Substantia nigra (tissue), 51 donors: ENCODE measurements at places on chromosomes 1 and 21.

DNA sequence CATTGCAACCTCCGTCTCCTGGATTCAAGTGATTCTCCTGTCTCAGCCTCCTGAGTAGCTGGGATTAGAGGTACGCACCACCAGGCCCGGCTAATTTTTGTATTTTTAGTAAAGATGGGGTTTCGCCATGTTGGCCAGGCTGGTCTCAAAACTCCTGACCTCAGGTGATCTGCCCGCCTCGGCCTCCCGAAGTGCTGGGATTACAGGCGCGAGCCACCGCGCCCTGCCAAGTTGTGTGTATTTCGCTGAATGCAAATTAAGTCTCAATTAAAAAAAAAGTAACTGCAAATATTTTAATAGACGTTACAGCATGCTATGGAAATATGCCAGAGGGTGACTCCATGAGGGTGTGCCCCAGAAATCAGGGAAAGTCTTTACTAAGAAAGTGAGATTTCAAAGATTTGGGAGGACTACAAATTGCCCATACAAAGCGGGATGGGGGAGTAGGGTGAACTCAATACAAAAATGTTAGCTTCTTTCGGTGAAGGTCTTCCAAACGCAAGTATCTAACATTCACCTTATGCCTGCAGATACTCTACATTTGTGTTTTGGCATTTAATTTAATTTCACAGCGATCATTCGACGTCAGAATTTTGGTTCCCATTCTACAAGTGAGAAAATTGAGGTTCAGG lies 85.6 kb downstream of the NKAIN1 start:
- DNase-seq: no peak

GRCh38 chr1:75980972-75981897 lies 49.0 kb upstream of the ASB17 start:
- DNase-seq: no peak

DNA sequence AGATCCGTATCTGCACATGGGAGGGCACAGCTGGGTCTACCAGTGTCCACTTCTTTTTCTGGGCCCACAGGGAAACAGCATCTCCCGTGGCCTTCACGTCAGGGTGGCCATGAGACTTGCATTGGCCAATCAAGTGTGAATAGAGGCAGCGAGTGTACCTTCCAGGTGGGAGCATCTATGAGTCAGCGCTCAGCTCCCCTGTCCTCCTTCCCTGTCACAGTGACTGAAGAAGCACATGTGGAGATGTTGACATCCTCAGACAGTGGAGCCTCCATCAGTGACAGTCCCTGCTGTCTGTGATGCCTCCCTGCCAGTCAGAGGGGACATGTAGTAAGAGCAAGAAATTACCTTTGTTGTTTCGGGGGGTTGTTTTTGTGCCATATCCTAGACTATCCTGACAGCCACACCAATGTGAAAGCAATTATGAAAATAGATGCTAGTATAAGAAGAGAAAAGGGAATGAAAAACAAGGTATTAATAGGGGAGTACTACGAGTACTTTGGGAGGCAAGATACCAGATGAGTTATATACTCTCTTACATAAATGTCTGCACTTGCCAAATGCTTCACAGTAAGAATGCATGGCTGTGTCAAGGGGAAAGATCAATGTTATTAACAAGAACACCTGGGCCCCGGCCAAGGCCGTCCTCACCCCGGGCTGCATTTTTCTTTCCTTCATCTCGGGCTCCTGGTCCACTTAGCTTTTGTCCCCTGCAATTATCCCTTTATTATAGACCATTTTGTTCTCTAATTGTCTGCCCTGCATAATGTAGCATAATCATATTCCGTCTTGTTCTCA lies 86.0 kb downstream of the MATN1 start:
- no peak for DNase-seq

- no peak for DNase-seq
Measured at GRCh38 chr1:24027838-24028468, 47.8 kb upstream of the SRSF10 start.

DNA sequence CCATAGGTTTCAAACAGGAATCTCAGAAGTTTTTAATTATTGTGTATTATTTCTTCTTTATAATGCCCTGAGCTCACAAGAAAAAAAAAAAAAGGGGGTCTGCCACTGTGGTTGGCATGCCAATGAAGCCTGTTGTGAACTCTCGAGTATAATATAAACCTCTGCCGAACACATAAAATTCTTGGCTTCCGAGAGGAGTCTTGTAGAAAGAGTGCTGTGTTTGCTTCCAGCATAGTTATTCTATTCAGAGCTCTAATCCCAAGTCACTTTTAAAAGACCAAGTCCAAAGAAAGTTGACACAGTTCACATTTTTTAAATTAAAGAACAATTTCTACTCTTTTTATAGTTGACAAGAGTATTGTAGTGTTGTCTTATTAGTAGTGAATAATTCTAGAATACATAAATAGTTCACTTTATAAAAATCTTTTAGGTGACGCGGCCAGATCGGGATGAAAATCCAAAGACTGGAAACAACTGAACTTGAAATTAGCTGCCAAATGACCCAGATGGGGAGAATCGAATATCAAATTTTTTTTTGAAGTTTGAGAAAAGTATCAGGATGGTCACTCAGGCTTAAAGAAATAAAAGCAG lies 293.2 kb downstream of the DUSP10 start:
- DNase-seq: no peak

- no peak for DNase-seq
Measured at GRCh38 chr21:31889460-31889859, 16.6 kb downstream of the HUNK start.

- no peak for DNase-seq
Measured at GRCh38 chr21:27244352-27244751, 277.5 kb upstream of the ADAMTS5 start.
